ENCODE measurements at places on chromosomes 2 and 18. TPM values are rescaled to one million over a fixed set of nuclear protein-coding genes. Genes with fewer than 3 reads are reported as not detected.

The KYNU gene
- 4.4 TPM for total RNA-seq

The SOWAHC gene
- total RNA-seq: 16.3 TPM

The ZEB2 gene
- 112 TPM for total RNA-seq

The MAP4K3 gene
- total RNA-seq: 24.3 TPM

The RAB27B gene
- 7.5 TPM for total RNA-seq

The L3MBTL4 gene
- 0.24 TPM for total RNA-seq

The HOXD10 gene
- not detected for total RNA-seq

The COL3A1 gene
- total RNA-seq: 1,834 TPM
